AML-193 (cell line): ENCODE measurements at places on chromosomes 3 and 15.
A peak's percentile ranks its signal among the peaks of the same experiment; 100 is the strongest.

GRCh38 chr15:71469413-71469812 is 340.9 kb upstream of the NR2E3 start:
- no peak for DNase-seq

DNA sequence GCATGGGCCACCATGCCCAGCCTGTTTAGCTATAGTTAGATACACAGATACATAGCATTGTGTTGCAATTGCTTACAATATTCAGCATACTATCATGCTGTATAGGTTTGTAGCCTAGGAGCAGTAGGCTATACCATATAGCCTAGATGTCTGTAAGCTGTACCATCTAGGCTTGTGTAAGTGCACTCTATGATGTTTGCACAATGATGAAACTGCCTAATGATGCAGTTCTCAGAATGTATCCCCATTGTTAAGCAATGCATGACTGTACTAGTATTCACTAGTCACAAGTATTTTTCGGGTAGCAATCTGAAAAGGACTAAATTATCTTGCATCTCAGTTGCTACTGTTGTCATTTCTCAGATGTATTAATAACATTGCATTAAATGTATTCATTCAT is 16.0 kb downstream of the PIGB start:
- DNase-seq = peak; percentile 17

DNA sequence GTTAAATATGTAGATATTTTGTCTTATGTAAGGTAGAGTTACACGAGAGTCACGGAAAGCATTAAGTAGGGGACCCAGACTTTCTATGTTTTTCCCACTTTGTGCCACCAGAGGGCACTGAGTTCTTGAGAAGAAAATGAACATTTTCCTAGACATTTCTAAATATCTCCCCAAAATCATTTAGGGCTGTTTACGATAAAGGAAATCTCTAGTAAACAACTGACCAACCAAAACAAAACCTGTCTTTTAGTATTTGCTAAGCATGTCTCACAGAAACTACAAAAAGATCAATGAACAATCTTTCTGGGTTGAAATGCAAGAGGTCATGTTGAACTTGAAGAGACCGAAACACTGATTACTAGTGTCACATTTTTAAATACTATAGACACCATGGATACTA is 16.1 kb downstream of the POU1F1 start:
- DNase-seq = peak; percentile 67

DNA sequence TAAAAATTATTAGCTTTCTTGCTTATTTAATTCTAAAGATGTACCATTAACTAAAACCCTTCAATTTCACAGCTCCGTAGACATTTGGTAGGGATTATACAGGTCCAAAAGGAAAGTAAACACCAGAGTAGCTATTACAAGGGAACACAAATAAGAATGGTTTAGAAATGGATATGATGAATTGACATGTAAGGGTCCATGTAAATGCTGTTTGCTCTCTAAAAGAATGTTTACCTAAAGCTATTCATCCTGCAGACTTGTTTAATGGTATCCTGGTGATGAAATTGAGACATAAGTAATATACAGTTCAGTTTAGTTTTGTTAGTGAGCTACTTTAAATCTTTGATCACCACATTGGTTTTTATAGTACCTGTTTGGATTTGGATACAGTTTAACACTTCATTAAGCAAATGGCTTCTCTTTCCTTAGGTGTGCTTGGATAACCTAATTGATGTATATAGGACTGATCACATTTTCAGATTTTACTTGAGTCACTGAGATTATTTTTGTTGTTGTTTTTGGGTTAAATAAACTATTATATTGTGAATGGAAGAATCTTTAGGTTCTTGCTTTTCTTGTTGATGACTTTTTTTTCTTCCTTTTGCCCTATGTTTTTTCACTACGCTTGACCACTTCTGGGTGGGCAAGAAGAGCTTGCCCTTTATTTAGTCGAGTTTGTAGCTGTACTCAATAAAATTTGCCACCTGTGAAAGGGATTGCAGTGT is 115.4 kb downstream of the TCF12 start:
- no peak for DNase-seq

DNA sequence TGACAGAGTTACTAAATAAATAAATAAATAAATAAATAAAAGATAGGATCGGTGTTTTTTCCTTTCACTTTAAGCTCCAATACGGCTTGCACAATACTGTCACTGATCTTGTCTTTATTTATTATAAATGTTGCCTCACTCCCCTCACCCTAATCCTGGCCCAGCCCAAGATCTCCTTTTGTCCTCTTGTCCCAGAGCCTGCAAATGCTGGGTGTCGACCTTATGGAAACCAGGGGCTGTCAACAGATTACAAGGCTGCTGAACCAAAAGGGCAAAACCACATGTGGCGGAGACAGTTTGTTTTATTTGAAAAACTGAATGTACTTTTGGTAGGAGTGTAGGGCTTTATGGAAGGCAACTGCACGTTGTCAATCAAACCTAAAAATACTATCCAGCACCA is 75.9 kb downstream of the RFTN1 start:
- DNase-seq = no peak

DNA sequence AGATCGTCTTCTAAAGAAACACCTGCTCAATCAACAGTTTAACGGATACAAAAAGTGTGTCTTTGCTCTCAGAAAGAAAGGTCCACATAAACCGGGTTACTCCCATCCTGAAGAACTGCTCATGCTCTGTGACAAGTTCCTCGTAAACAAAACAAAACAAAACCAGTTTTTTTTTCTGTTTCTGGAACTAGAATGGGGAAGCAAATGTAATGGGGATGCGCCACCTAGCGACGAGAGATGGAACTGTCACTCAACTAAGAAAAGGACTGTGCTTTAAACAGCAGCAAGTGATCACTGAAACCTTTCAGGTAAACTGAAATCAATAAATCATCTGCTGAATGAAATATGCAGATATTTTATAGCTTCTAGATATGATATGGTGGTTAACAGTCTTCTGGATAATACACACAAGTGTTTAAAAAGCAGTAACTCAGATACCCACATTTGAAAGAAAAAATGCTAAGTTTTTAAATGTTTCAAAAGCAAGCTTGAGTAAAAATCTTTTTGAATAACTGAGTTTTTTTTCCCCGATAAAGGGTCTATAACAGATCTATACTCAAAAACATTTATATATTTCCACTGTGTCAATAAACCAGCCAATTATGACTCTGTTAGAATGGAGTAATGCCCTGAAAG is 10.9 kb downstream of the TM2D3 start:
- peak; percentile 73 for DNase-seq

DNA sequence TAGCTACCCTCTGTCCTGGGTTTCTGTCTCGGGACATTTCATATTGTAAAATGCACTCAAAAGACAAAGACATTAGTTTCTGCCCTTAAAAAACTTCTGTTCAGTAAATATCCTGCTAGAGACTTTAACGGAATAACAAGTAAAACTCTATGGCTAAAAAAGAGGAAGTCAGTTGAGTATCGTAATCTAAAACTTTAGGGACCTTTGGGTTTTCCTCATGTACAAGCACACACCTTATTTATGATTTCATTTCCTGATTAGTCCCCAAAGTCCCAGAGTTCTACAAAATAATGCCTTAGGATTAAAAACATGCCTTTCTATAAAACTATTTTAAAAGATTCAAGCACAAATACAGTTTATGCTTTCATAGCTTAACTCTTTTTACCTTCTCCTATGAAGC is 585.9 kb downstream of the UNC13C start:
- DNase-seq = no peak

GRCh38 chr3:53144862-53145712 is 14.9 kb upstream of the RFT1 start:
- DNase-seq = no peak

- no peak for DNase-seq
These were observed 15.9 kb downstream of the LMCD1 start for GRCh38 chr3:8517487-8517886.
